Smooth muscle cell of the umbilical artery (primary cell): ENCODE measurements at places on chromosomes 5 and 9. TPM values are rescaled to one million over a fixed set of nuclear protein-coding genes. Genes with fewer than 3 reads are reported as not detected.

TMC1 gene
- under 0.01 and 0.28 TPM in 2 replicates for total RNA-seq

CBY3 gene
- total RNA-seq, result 0.23 TPM in 1 of 2 replicates, not detected in the other

FSTL4 gene
- total RNA-seq, result not detected in 2 replicates

PARP8 gene
- total RNA-seq, result 20.7 and 22.3 TPM in 2 replicates

IFNA21 gene
- not detected in 2 replicates for total RNA-seq

F2R gene
- total RNA-seq, result 15.4 and 32.6 TPM in 2 replicates

ADAMTS12 gene
- 73.0 and 179 TPM in 2 replicates for total RNA-seq

DDX4 gene
- total RNA-seq, result 0.05 TPM in 1 of 2 replicates, not detected in the other

FAM221B gene
- not detected in 2 replicates for total RNA-seq

C5orf24 gene
- total RNA-seq, result 63.0 and 73.2 TPM in 2 replicates

ASPN gene
- total RNA-seq, result 0.05 TPM in 1 of 2 replicates, not detected in the other

DRD1 gene
- total RNA-seq, result under 0.01 TPM in 1 of 2 replicates, not detected in the other

PKD2L2 gene
- not detected in 2 replicates for total RNA-seq

FBP2 gene
- not detected in 2 replicates for total RNA-seq

ARID3C gene
- 0.18 TPM in 1 of 2 replicates, not detected in the other for total RNA-seq

CDH9 gene
- 0.59 TPM in 1 of 2 replicates, not detected in the other for total RNA-seq

C1QTNF2 gene
- total RNA-seq, result 0.30 and 0.32 TPM in 2 replicates

ASS1 gene
- 111 and 265 TPM in 2 replicates for total RNA-seq

HAPLN1 gene
- total RNA-seq, result 0.89 and 24.8 TPM in 2 replicates

WDR38 gene
- total RNA-seq, result not detected in 2 replicates

MARCHF3 gene
- 58.2 and 73.6 TPM in 2 replicates for total RNA-seq

GZMA gene
- not detected in 2 replicates for total RNA-seq

GABRA1 gene
- 0.30 TPM in 1 of 2 replicates, not detected in the other for total RNA-seq

SLC6A19 gene
- total RNA-seq, result not detected in 2 replicates

HINT2 gene
- 7.5 and 11.9 TPM in 2 replicates for total RNA-seq

BAAT gene
- 0.23 TPM in 1 of 2 replicates, not detected in the other for total RNA-seq

SPATA9 gene
- 0.30 and 0.46 TPM in 2 replicates for total RNA-seq

S100Z gene
- total RNA-seq, result not detected in 2 replicates

SLC6A3 gene
- total RNA-seq, result not detected in 2 replicates

DMRT1 gene
- not detected in 2 replicates for total RNA-seq
